ENCODE measurements at places on chromosomes 6 and 20.

- no peak for DNase-seq
Observed at GRCh38 chr20:391041-391711, 10.6 kb downstream of the TRIB3 start.

DNA sequence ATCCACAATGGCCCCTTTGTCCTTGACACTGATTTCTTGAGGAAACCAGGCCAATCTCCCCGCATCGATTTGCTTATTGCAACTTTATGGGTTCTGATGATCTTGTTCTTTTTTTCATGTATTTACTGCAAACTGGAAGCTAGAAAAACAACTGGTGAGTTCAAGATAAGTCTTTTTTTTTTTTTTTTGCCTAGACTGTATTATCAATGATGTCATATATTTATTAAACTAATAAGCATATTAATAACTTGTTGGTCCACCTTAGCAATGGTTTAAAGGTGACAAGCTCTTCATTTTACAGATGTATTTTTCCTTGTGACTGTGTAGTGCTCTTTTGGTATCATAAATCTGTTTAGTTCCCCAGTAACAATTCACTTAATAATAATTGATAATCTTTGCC is 79.0 kb upstream of the NOX3 start:
- no peak for DNase-seq

- DNase-seq: no peak
Observed at GRCh38 chr6:13485923-13486562, 1.4 kb downstream of the GFOD1 start.

DNA sequence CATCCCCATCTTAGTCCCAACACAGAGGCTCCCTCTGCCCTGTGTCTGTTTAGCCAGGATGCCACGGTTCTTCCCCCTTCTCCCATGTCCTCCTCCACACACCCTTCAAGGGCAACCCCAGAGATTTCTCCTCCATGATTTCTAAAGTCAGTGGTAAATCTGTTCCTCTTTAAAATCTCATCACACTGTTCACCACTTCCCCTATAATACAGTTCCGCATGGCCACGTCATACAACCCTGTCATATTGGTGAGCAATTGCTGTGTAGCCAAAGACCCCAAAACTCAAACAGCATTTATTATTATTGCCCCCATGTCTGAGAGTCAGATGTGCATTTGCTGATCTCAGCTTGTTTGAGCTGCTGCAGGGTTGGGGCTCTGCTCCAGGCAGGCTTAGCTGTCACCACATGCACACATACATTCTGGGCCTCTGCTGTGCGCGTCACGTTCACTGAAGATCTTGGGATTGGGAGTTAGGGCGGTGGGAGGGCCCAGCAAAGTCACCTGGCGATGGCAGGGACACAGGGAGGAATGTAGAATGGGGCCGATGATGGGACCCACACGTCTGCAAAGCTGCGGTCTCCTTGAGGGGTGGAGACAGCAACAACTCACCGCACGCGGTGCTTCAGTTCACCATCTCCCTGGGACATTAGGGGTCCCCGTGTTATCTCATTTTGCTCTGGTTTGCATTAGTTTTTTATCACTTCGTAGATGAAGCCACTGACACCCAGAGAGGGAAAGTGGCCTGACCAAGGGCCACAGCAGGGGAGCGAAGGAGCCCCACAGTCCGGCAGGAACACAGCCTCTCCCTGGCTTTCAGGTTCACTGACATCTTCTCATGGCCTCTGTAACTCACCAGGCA is 36.9 kb upstream of the CD93 start:
- DNase-seq: no peak

GRCh38 chr20:11511821-11512220 is 405.9 kb upstream of the BTBD3 start:
- no peak for DNase-seq

DNA sequence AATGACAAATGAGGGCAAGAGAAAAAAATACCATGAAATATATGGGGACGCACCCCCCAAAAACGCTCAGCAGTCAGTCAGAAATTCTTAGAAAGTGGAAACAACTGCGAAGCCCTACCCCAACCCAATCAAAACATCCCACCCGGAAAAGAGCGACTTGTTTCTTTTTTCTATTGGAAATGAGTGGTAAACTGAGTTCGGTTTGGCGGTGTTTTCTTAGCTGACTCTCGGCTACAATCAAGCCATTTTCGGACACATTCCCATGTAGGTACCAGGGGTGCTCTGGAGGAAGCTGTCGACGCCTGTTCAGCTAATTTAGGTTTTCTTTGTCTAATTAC is 1.9 kb upstream of the FOXF2 start:
- DNase-seq: no peak

- no peak for DNase-seq
Observed at GRCh38 chr6:10451828-10452509, 37.1 kb upstream of the TFAP2A start.

GRCh38 chr6:15109338-15110090 is 136.4 kb upstream of the JARID2 start:
- DNase-seq: no peak

DNA sequence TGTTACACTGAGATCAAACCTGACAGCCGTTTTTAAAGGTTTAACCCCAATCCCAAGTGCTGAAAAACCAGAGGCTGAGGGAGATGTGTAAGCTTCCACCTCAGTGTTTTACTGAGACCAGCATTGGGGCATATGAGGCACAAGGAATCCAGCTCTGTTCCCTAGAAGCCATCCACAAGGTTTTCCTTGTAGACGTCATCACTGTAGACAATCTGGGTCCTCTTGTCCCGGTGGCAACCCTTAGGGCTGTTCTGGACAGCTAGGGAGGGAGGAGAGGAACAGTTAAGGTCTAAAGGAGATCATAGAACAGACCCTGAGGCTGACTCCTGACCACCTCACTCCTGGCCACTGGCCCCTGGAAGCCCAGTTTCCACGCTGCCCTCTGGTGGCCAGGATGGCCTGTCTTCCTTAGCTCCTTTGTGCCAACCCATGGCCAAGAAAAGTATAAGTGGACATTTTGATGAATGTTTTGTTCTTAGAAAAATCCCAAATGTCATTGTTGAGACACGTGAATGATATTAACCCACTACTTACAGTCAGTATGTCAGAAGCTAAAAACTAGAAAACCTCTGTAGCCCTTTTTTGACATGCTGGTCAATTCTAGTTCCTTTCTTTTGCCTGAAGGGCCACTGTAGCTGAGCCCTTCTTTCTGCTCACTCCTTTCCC is 6.4 kb downstream of the CFB start:
- DNase-seq: no peak

DNA sequence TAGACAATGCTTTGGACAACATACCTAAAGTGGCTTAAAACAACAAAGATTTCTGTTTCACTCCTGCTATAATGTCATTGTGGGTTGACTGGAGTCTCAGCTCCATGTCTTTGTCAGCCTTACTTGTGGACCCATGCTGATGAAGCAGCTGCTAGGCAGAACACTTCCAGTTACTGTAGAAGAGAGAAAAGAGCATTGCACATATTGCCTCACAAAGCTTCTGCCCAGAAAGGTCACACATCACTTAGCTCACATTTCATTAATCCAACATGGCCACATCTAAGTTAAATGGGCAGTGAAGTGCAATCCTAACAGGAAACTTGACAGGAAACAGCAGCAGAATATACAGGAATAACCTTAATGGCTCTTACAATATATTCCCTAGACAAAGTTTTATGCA is 480.5 kb upstream of the HTR1E start:
- DNase-seq: no peak

- no peak for DNase-seq
Observed at GRCh38 chr6:40485795-40486194, 101.4 kb downstream of the LRFN2 start.

DNA sequence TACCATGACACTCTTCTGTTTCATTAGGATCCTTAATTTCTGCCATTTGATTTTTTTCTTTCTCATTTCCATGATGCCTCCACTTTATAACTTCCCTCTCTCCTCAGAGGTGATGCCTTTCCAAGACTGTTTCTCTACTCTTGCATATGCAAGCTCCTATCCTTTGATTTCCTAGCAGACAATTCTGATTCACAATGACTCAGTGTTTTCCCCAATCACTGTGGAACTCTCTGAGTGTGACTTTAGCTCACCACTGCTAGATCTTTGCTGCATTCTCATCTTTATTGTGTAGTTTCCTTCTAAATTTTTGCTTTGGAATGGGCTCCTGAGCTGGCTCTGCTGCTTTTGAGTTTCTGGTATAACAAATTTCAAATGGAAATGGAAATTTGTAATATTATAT is 184.9 kb downstream of the TINAG start:
- no peak for DNase-seq

DNA sequence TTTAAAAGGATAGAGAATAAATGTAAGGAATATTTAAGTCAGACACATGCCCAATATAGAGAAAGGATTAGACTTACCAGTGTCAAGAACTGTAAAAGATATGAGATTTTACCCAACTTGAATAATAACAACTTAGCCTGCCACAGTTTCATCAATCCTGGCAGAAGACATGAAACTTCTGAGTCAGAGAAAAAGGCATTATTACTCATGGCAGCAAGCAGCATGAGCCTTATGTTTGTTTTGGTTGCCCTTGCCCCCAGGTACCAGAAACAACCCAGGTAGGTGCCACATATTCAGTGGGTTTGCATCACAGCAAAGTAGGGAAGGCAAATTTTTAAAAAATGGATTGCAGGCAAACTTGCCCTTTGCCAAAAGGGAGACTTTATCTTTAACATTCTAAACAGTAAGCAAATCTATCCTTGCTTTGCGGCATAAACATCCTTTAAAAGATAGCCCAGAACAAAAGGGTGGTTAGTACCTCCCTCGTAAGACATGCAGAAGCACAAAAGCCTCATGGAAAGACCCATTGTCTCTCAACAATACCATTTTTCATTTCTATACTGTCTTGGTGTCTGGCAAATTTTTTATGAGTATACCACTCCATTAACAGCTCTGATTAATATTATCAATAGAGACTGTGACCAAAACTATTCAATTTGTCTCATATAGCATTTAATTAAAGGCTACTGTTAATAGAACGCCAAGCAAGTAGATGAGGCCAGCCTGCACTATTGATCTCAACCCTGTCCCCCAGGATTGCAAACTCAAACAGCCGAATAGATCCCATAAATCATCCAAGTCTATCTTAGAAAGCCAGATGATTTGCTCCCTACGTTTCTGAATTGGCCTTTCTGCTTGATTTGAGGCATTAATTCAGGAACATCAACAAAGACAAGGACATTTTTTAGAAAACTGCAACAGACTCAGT is 185.1 kb downstream of the COL19A1 start:
- DNase-seq: no peak

DNA sequence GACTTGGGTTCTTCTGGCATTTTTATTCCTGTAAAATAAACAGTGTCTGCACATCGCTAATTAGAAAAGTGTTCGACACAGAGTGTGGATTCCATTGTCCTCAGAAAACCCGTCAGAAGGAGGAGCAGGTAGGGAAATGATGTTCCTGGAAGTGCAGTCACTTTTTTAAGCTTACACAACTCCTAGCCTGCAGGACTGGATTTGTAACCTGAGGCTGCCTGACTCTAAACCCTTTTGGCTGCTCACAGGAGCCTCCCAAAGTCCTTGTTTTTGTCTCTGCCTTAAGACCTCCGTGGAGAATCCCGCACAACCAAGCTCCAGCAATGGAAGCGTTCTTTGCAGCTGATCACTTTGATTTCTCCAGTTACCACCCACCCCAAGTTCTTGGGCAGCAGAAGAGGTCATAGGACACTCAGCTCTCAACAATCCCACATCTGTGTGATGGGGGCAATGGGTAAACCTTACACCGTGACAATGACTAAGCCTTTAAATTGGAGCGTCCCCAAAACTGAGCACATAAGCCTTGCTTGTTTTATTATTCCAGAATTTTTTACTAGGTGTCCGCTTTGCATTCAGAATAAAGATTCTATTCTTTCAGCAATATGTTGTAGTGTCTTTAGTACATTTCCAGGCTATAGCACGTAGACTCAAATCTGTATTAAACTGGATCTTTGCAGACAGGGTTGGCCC is 227.9 kb downstream of the TBXT start:
- DNase-seq: no peak

DNA sequence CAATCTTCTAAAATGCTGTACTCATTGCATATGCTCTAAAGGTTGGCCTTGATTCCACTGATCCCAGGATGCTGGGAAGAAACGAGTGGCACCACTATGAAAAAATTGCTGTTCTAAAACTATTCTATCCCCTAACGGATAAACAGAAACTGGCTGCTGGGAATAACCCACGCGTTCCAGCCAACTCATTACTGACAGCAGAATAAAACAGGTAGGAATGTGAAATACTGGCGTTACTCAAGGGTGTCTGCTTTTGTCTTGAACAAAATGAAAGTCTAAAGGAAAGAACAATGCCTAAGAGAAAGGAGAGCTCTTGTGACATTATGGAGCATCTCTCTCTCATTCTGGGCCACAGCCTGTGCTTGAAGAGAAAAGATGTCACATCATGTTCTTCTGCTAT is 26.1 kb downstream of the GPR63 start:
- no peak for DNase-seq

GRCh38 chr20:63483834-63484233 is 11.4 kb upstream of the KCNQ2 start:
- no peak for DNase-seq

DNA sequence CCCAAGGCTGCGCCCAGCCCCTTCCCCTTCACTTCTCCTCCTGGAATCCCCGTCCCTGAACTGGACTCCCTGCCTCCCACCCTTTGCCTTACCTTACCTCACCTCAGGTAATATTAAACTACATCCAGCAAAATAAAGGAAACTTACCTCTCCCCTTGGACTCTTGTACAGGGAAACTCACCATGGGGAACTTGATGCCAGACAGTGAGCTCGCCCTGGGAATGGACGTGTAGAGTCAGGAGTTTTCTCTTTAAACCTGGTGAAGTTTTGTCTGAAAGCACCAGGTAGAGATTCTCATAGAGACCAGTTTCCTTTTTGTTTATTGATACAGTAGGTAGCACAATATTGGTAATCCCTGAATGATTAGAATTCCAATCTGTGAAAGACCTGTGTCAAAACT is 544 bp upstream of the HLA-C start:
- DNase-seq: no peak

DNA sequence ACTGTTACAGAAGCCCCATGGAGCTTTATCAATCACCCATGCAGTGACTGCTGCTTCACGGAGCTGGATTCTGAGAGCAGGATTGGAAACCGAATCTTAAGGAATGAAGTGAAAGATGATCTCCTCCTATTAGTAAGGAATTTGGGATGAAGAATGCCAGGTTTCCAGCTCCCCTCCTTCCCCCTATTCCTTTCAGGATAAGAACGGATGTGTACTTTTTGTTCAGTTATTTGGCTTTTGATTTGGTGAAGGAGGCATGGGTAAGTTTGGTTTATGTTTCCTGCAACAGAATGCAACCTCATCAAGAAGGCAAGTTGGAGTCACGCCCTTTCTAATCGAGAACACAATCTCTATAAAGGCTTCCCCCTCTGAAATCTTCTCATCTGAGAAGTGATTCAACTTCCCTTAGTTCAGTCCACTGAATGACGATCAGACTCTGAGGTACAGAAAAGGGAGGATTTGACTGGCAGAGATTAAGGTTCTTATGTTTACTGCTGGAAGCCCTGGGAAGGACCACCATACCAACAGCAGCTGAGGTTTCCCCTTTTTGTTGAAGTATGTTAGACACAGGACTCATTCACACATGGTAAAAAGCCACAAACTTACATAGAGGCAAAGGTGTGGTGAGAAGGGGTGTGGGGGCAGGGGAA is 5.5 kb downstream of the ELMO2 start:
- DNase-seq: no peak

GRCh38 chr6:140636908-140637402 is 1262.5 kb upstream of the CITED2 start:
- DNase-seq: no peak

Measured in esophagus squamous epithelium (tissue), 5 donors.